ENCODE measurements at places on chromosomes 7 and 10. TPM values are rescaled to one million over a fixed set of nuclear protein-coding genes. Genes with fewer than 3 reads are reported as not detected.

GRCh38 chr10:118497227-118497626 lies 98.2 kb downstream of the PRLHR start:
- no peak overlapping the region for H3K27ac ChIP-seq
- no peak for DNase-seq
- no peaks in the 10 kb centered on the region for H3K4me1 ChIP-seq

CALCR gene
- not detected for total RNA-seq

- no peak for DNase-seq
- H3K27me3 ChIP-seq: no peaks in the 10 kb centered on the region
- H3K4me3 ChIP-seq: peak overlapping the region; percentile 51
These were observed 35.9 kb downstream of the ACSM6 start for GRCh38 chr10:95229724-95230627.

DNA sequence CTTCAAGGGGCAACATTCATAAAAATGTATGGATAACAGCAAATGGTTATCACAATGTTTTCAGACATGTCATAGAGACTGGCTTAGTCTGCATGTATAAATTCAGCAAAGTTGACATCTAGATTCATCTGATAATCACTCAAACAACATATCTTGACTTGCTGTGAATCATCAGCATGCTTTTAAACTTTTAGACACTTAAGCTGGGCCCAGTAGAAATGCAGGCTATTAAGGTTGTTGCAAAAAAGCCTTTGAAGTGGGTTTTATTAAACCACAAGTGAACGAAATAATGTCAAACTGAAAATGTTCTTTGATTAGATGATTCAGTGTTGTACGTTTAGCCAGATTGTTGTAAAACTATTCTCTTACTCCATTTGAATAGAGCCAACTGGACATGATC lies 759.6 kb downstream of the NXPH1 start:
- no peaks in the 10 kb centered on the region for H3K27me3 ChIP-seq
- no peak overlapping the region for H3K4me3 ChIP-seq
- H3K36me3 ChIP-seq: no peaks in the 10 kb centered on the region
- DNase-seq: no peak
- H3K4me1 ChIP-seq: no peaks in the 10 kb centered on the region

DNA sequence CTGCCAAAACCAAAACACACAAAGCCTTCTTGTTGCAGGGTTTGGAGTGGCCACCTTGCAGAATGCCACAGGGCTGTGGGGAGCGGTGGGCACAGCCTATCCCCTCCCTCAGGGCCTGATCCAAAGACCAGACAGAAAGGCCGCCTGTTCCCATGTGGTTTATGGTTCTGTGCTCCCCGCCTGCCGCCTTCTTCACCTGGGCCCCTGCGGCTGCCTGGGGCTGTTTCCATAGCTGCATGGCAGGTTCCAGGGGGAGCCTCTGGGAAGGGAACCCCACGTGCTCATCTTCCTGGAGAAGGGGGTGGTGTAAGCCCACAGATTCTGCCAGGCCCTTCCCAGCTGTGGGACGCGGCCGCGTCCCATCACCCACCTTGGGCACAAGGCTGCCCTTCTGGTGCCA lies 70.7 kb upstream of the EZH2 start:
- H3K4me1 ChIP-seq: no peaks in the 10 kb centered on the region
- H3K4me3 ChIP-seq: no peak overlapping the region
- no peaks in the 10 kb centered on the region for H3K27me3 ChIP-seq
- H3K36me3 ChIP-seq: no peaks in the 10 kb centered on the region

GRCh38 chr10:32426186-32426585 lies 19.8 kb upstream of the CCDC7 start:
- H3K4me3 ChIP-seq: no peak overlapping the region
- H3K27ac ChIP-seq: no peak overlapping the region
- DNase-seq: no peak
- no peaks in the 10 kb centered on the region for H3K27me3 ChIP-seq
